ENCODE measurements at places on chromosomes 2 and 18. TPM values are rescaled to one million over a fixed set of nuclear protein-coding genes. Genes with fewer than 3 reads are reported as not detected.

Gene ARHGAP28
- total RNA-seq, result 0.28 TPM

Gene SLC5A7
- not detected for total RNA-seq

Gene AGXT
- not detected for total RNA-seq

Gene RUFY4
- total RNA-seq, result not detected

Gene ESCO1
- 9.6 TPM for total RNA-seq

Gene DSG1
- not detected for total RNA-seq

Gene CHRND
- total RNA-seq, result not detected

Gene ANTXR1
- total RNA-seq, result 18.4 TPM

Gene MYO5B
- 0.54 TPM for total RNA-seq

Gene PKDCC
- total RNA-seq, result 2.2 TPM

Gene NCOA1
- 6.8 TPM for total RNA-seq

Gene PEX13
- 30.3 TPM for total RNA-seq

Gene CFAP65
- total RNA-seq, result under 0.01 TPM

Gene NGEF
- total RNA-seq, result 1.5 TPM

Gene FZD7
- 0.85 TPM for total RNA-seq

Gene ZNF892
- 7.2 TPM for total RNA-seq

Gene TLX2
- not detected for total RNA-seq

Gene POTEC
- not detected for total RNA-seq

Gene VWC2L
- not detected for total RNA-seq

Gene DSC3
- total RNA-seq, result 0.38 TPM

Gene DSC2
- under 0.01 TPM for total RNA-seq

Gene GALNT13
- 0.36 TPM for total RNA-seq

Gene PTPRN
- not detected for total RNA-seq

Gene STEAP3
- 13.3 TPM for total RNA-seq

Gene ITGA4
- 22.4 TPM for total RNA-seq

Gene GAL3ST2
- not detected for total RNA-seq

Gene CAVIN2
- 128 TPM for total RNA-seq

Gene GPR17
- total RNA-seq, result not detected

Gene KLHL41
- 0.09 TPM for total RNA-seq

Gene UGT1A9
- not detected for total RNA-seq

Gene GALNT1
- 160 TPM for total RNA-seq

Gene WDR35
- 11.5 TPM for total RNA-seq

Gene IL36B
- not detected for total RNA-seq

Gene FAM228A
- total RNA-seq, result 0.28 TPM

Gene SRD5A2
- not detected for total RNA-seq

Gene ACTG2
- under 0.01 TPM for total RNA-seq

Gene LRP2
- total RNA-seq, result not detected

Gene PPP4R3B
- total RNA-seq, result 43.8 TPM

Gene PAX8
- not detected for total RNA-seq

Gene CD8B
- total RNA-seq, result not detected

Gene DCDC2C
- not detected for total RNA-seq

Gene NLRC4
- not detected for total RNA-seq

Gene CDKL4
- total RNA-seq, result 0.81 TPM

Gene ABCB11
- total RNA-seq, result 0.18 TPM

Gene HOXD4
- 2.8 TPM for total RNA-seq

Gene SCYGR6
- total RNA-seq, result not detected

Gene DPP10
- total RNA-seq, result not detected

Gene SAG
- not detected for total RNA-seq

Gene SERPINB11
- not detected for total RNA-seq

Gene KLHL30
- total RNA-seq, result 0.19 TPM
